ENCODE measurements at places on chromosomes 11 and 22.
A peak's percentile ranks its signal among the peaks of the same experiment; 100 is the strongest.

GRCh38 chr11:115577701-115578100 lies 73.5 kb upstream of the CADM1 start:
- no peak for DNase-seq

GRCh38 chr22:27107824-27108223 lies 450.4 kb downstream of the MIAT start:
- peak; percentile 97 for DNase-seq

DNA sequence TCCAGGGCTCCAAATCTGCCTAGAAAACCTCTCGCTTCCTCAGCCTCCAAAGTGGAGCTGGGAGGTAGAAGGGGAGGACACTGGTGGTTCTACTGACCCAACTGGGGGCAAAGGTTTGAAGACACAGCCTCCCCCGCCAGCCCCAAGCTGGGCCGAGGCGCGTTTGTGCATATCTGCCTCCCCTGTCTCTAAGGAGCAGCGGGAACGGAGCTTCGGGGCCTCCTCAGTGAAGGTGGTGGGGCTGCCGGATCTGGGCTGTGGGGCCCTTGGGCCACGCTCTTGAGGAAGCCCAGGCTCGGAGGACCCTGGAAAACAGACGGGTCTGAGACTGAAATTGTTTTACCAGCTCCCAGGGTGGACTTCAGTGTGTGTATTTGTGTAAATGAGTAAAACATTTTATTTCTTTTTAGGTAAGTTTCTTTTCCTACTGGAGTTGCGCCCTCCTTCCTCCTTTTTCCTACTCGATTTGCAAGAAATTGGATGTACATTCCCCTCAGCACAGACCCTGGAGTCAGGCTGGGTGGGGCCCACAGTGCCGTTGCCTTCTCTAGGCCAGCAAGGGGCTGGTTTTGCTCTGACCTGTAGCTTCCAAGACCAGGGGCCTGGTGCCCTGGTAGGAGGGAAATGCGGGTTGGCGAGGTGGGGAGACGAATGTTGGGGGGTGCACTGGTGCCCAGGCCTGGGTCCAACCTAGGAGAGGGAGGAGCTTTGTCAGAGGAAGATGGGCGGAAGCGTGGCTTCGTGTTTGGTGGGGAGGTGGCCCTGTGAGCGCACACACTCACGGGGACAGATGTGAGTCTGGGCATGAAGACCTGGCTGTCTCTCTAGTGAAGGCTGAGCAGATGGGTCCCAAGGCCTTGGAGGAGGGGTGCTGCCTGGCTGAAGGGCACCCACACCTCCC lies 50.6 kb downstream of the ST14 start:
- no peak for DNase-seq

- no peak for DNase-seq
These were observed 13.2 kb upstream of the MPZL2 start for GRCh38 chr11:118277312-118277711.

DNA sequence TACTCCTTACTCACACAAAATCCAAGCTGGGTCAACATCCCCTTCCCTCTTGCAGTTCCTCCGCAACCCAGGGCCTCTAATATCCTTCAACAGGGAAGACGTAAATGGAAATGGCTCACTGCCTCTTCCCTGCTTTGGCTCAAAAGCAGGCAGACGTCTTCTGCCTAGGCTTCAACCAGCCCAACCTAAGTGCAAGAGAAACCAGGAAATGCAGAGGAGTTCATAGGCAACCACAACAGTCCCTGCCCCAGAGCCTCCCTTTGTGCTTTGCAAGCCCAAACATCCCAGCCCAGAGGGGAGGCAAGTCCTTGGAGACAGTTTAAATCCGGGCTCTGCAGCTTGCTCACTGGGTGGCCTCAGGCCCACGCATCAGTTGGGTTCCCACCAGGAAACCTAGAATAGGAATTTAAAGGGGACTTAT lies 33.3 kb downstream of the CD6 start:
- DNase-seq: no peak

- DNase-seq: no peak
These were observed 272.1 kb downstream of the BRD1 start for GRCh38 chr22:49555526-49555925.

- DNase-seq: no peak
These were observed 7.1 kb upstream of the GAS2L1 start for GRCh38 chr22:29299136-29299900.

- DNase-seq: no peak
These were observed 13.5 kb downstream of the RHBDD3 start for GRCh38 chr22:29254286-29254660.

GRCh38 chr11:29682856-29683255 lies 334.0 kb downstream of the KCNA4 start:
- DNase-seq: no peak

Measured in brain microvascular endothelial cell (primary cell).